ENCODE measurements at places on chromosomes 11 and 22. TPM values are rescaled to one million over a fixed set of nuclear protein-coding genes. Genes with fewer than 3 reads are reported as not detected.

SCO2 gene
- total RNA-seq, result 1.6 TPM

- peaks cover 6% of the 10 kb centered on the region for H3K4me1 ChIP-seq
- no peak overlapping the region for H3K4me3 ChIP-seq
- H3K36me3 ChIP-seq, result no peaks in the 10 kb centered on the region
- H3K27me3 ChIP-seq, result no peaks in the 10 kb centered on the region
- DNase-seq, result no peak
- H3K27ac ChIP-seq, result no peak overlapping the region
These were observed 9.6 kb upstream of the CD81 start for GRCh38 chr11:2367266-2368160.

DNA sequence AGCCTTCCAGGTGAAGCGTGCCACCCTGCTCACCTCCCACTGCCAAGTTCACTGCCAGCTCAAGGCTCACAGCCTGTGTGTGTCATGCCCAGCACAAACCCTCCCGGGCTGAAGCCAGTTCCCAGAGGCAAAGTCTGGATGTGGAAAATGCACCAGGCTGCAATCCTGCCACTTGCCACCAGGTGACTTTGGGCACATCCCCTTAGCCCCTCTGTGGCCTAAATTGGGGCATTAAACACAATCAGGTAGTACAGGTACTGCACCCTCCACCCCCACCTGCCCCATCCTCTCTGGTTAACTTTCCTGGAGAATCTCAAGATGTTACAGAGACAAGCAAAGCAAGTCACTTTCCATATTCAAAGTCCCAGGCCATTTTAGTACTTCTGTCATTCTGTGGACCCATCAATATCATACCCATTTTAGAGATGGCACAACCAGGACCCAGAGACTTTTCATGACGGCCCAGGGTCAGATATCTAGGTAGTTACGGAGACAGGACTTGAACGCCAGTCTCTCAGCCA lies 1.8 kb upstream of the RASD2 start:
- no peak overlapping the region for H3K27ac ChIP-seq
- no peaks in the 10 kb centered on the region for H3K36me3 ChIP-seq
- no peaks in the 10 kb centered on the region for H3K27me3 ChIP-seq
- DNase-seq, result peak; percentile 27

GRCh38 chr22:20431511-20432192 lies 6.0 kb downstream of the SCARF2 start:
- peaks cover 34% of the 10 kb centered on the region for H3K4me1 ChIP-seq
- no peak overlapping the region for H3K27ac ChIP-seq
- H3K4me3 ChIP-seq, result no peak overlapping the region
- DNase-seq, result no peak
- H3K36me3 ChIP-seq, result no peaks in the 10 kb centered on the region
- H3K27me3 ChIP-seq, result no peaks in the 10 kb centered on the region

DNA sequence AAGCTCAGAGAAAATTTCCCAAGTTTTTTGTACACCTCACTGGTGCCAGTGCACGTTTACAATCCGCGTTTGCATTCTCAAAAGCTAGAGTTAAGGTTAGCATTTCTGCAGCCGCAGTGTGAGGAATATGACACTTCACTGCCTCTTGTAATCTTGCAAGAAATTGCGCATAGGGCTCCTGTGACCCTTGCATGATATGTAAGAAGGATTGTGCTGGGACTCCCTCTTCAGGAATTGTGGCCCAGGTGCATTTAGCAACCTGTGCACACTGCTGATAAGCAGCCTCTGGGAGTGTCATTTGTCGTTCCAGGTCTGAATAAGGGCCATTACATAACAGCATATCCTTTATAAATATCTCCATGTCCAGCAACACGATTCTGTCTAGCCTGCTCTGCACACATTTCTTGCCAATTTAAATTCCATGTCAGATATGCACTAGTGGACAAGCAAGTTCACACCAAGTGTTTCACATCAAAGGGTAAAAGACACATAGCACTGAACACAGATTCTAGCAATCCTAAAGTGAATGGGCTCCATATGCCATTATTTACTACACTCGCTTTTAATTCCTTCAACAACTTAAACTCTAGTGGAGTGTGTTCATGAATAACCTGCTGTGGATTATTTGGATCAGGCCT lies 69.2 kb upstream of the INCENP start:
- no peak overlapping the region for H3K4me3 ChIP-seq
- no peaks in the 10 kb centered on the region for H3K36me3 ChIP-seq
- H3K27ac ChIP-seq, result no peak overlapping the region
- peak; percentile 64 for DNase-seq
- H3K27me3 ChIP-seq, result no peaks in the 10 kb centered on the region

DNA sequence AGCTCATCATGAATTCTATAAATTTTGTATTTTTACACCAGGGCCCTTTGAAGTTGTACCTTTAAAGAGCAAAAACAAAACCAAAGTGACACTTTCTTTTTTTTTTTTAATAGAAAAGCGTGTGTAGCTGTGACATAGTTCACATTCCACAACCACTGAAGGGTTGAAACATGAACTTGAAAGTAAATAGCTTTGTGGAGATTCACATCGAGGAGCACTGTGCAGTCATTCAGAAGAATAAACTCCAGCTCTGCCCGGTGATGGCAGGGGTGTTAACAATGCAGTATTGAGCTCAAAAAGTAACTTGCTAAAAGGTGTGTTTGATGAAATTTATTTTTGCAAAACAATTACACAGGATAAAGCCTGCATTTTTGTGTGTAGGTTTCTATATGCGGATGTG lies 1166.2 kb downstream of the TBC1D22A start:
- no peak overlapping the region for H3K27ac ChIP-seq
- DNase-seq, result no peak
- H3K4me1 ChIP-seq, result no peaks in the 10 kb centered on the region
- no peak overlapping the region for H3K4me3 ChIP-seq

DNA sequence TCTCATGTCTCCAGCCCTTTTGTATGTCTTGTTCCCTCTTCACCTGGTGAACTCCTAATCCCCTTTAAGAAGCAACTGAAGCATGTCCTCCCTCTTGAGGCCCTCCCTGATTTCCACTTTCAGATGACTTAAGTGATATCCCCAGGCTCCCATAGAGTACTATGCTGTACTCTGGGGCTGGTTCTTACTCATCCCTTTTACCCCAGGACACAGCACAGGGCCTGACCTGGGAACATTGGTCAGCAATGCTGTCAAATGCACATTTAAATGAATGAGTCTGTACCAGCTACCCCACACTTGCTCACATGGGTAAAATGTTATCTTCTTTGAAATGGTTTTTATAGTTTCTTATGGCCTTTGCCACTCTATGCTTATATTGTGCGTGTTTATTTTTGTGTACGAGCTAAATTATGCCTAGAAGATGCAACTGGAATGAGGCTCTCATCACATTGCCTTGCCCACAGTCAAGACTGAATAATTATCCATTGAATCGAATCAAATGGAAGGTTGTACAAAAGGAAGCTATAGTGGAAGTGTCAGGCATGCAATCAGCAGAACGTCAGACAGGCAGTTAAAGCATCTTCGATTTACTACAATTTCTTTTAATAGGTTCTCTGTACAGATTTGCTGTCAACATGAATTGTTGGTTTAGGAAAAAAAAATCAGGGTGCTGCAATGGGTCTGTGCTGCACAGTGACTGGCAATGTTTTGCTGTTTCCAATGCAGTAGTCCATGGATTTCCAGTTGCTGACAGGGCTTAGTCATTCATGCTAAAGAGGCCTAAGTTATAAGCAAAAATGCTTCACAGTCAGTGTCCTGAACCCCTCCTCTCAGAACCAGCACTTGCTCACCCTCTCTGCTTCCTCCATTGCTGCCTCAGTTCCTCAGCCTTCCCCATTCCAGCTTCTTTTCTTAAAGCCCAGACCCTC lies 79.5 kb downstream of the PARVA start:
- no peak overlapping the region for H3K27ac ChIP-seq
- DNase-seq, result no peak
- H3K36me3 ChIP-seq, result no peaks in the 10 kb centered on the region
- H3K27me3 ChIP-seq, result no peaks in the 10 kb centered on the region

DNA sequence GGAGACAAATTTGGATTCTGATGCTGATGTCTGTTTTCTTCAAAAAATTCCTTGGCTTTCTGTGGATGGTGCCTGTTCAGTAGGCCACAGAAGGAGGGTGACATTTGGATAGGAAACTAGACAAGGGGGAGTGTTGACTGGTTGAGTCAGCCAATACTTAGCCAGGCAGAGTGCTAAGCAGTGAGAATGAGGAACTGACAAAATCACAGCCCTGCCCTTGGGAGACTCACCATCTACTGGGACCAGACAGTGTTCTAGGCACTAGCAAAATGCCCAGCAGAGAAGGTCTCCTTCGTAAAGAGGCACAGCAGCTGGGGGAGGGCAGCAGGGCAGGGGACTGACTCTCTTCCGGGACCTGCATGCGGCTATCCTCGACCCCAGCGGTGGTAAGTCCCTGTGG lies 190.2 kb downstream of the DSCAML1 start:
- H3K36me3 ChIP-seq, result no peaks in the 10 kb centered on the region
- no peaks in the 10 kb centered on the region for H3K27me3 ChIP-seq

GRCh38 chr11:100575860-100576717 lies 111.0 kb upstream of the ARHGAP42 start:
- no peak overlapping the region for H3K27ac ChIP-seq
- H3K4me1 ChIP-seq, result no peaks in the 10 kb centered on the region
- H3K36me3 ChIP-seq, result no peaks in the 10 kb centered on the region

CSTF3 gene
- total RNA-seq, result 8.9 TPM

DNA sequence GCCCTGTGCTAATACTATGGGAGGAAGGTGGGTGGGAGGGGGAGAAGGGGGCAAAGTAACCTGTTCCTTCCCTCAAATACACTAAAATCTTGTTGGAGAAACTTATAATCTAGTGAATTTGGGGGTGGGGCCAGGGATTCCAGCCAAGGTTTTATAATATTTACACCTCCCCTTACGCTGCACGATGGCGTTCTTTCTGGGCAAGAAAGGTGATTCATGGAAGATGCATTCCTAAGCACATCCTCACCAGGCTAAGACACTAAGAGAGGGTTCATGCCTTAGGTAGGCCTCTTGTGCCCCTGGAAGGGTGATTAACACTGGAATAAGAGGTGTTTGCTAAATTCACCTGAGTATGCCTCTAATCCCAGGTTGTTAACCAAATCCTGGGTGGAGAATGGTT lies 82.6 kb downstream of the BARX2 start:
- no peak for DNase-seq
- H3K4me3 ChIP-seq, result no peak overlapping the region
- no peaks in the 10 kb centered on the region for H3K27me3 ChIP-seq
- H3K36me3 ChIP-seq, result no peaks in the 10 kb centered on the region

VPS51 gene
- 206 TPM for total RNA-seq

CD6 gene
- total RNA-seq, result 1.0 TPM

DNA sequence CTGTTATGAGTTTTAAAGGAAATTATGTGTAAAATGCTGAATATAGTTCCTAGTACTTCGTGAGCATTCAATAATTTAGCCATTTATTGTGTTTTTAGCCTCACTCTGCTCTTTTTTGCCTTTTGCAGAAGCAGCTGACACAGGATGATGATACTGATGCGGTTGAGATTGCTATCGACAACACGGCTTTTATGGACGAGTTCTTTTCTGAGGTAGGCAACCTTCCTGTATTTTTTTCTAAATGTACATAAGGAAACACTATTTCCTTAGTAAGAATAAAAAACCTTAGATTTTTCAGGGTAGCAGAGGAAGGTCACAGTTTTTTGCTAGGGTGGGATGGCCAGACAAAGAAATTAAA lies 17.9 kb downstream of the STX3 start:
- H3K4me1 ChIP-seq, result peaks cover 41% of the 10 kb centered on the region
- no peaks in the 10 kb centered on the region for H3K36me3 ChIP-seq
- H3K27me3 ChIP-seq, result no peaks in the 10 kb centered on the region
- H3K4me3 ChIP-seq, result no peak overlapping the region
- no peak for DNase-seq

GRCh38 chr22:26199665-26200064 lies 30.4 kb downstream of the SEZ6L start:
- H3K27ac ChIP-seq, result no peak overlapping the region
- no peaks in the 10 kb centered on the region for H3K36me3 ChIP-seq
- DNase-seq, result no peak
- H3K4me3 ChIP-seq, result no peak overlapping the region
- H3K4me1 ChIP-seq, result no peaks in the 10 kb centered on the region

GRCh38 chr11:14934641-14935351 lies 37.4 kb downstream of the CALCA start:
- H3K4me3 ChIP-seq, result no peak overlapping the region
- DNase-seq, result no peak
- no peaks in the 10 kb centered on the region for H3K27me3 ChIP-seq
- no peak overlapping the region for H3K27ac ChIP-seq
- no peaks in the 10 kb centered on the region for H3K36me3 ChIP-seq

HBD gene
- total RNA-seq, result not detected

BCR gene
- total RNA-seq, result 71.2 TPM

DBX1 gene
- not detected for total RNA-seq

DNA sequence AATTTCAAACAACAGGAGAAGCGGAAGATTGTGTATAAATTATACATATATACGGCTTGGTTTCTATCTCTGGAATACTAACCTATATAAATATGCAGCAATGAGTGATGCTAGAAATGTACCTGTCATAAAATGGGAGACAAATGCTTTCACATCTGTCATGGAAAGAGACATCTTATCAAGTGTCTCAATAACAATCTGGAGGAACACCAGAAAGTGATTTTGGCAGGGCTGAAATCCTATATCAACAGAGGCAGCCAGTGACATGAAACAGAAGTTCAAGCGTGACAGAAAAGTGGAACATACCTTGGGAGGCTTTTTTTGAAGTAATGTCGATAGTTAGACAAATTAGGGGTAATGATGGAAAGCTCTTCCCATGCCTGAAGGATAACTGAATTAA lies 834.6 kb downstream of the JRKL start:
- H3K36me3 ChIP-seq, result no peaks in the 10 kb centered on the region
- no peak overlapping the region for H3K4me3 ChIP-seq
- no peaks in the 10 kb centered on the region for H3K4me1 ChIP-seq
- H3K27ac ChIP-seq, result no peak overlapping the region

- H3K4me1 ChIP-seq, result no peaks in the 10 kb centered on the region
- H3K27me3 ChIP-seq, result no peaks in the 10 kb centered on the region
- no peak overlapping the region for H3K27ac ChIP-seq
- H3K36me3 ChIP-seq, result no peaks in the 10 kb centered on the region
- H3K4me3 ChIP-seq, result no peak overlapping the region
- DNase-seq, result no peak
These were observed 17.4 kb upstream of the CREB3L1 start for GRCh38 chr11:46259971-46260560.

GRCh38 chr11:44804449-44805437 lies 78.0 kb downstream of the TSPAN18 start:
- no peaks in the 10 kb centered on the region for H3K4me1 ChIP-seq
- H3K27me3 ChIP-seq, result no peaks in the 10 kb centered on the region
- H3K4me3 ChIP-seq, result no peak overlapping the region
- no peaks in the 10 kb centered on the region for H3K36me3 ChIP-seq

- H3K4me1 ChIP-seq, result peaks cover 11% of the 10 kb centered on the region
- no peaks in the 10 kb centered on the region for H3K36me3 ChIP-seq
- H3K4me3 ChIP-seq, result no peak overlapping the region
- H3K27me3 ChIP-seq, result no peaks in the 10 kb centered on the region
- peak; percentile 49 for DNase-seq
These were observed 5.1 kb upstream of the P2RX6 start for GRCh38 chr22:21009638-21010425.

GRCh38 chr11:125929445-125930075 lies 16.3 kb upstream of the VSIG10L2 start:
- no peaks in the 10 kb centered on the region for H3K36me3 ChIP-seq
- H3K4me3 ChIP-seq, result no peak overlapping the region
- H3K4me1 ChIP-seq, result peaks cover 16% of the 10 kb centered on the region
- peaks cover 8% of the 10 kb centered on the region for H3K27me3 ChIP-seq
- DNase-seq, result no peak
- no peak overlapping the region for H3K27ac ChIP-seq

SMCO4 gene
- total RNA-seq, result 4.6 TPM

Measured in body of pancreas (tissue), 4 donors.